Hepatic stellate cell (primary cell): ENCODE measurements at places on chromosomes 4 and X.
A peak's percentile ranks its signal among the peaks of the same experiment; 100 is the strongest.

DNA sequence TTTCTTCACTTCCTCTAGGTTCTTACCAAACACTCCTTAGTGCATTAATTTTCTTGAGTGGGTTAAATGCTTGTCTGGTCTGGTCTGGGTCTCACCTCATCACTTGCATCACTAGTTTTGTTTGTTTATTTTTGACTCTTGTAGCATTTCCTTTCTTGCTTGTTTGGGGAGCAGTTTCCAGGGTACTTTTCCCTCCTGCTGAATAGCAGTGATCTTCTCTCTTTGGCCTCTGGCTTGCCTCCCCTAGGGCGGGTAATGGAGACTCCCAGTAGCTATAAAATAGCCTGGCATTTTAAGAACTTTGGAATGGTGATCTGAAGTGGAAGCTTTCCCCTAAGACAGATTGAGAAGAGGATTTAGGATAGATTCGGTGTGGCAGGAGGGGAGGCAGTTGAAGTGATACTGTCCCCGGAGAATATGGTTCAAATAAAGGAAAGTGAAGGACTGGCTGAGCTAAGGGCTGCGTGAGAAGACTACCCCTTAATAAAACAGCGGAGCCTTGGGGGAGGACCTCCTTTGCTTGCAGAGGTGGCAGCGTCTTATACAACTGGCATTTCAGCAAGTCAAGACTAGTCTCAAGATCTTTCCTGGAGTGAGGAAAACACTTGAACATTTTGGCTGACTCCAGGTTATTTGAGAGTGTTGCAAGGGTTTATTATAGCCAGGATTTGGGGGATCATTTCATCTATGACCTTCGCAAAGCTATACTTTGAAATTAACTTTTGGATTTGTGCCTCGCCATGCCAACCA lies 190.6 kb downstream of the FRAS1 start:
- no peak for DNase-seq

GRCh38 chrX:7083468-7084396 lies 63.8 kb upstream of the STS start:
- peak; percentile 78 for DNase-seq

- no peak for DNase-seq
Measured at GRCh38 chr4:6917461-6918271, 8.0 kb downstream of the TBC1D14 start.

DNA sequence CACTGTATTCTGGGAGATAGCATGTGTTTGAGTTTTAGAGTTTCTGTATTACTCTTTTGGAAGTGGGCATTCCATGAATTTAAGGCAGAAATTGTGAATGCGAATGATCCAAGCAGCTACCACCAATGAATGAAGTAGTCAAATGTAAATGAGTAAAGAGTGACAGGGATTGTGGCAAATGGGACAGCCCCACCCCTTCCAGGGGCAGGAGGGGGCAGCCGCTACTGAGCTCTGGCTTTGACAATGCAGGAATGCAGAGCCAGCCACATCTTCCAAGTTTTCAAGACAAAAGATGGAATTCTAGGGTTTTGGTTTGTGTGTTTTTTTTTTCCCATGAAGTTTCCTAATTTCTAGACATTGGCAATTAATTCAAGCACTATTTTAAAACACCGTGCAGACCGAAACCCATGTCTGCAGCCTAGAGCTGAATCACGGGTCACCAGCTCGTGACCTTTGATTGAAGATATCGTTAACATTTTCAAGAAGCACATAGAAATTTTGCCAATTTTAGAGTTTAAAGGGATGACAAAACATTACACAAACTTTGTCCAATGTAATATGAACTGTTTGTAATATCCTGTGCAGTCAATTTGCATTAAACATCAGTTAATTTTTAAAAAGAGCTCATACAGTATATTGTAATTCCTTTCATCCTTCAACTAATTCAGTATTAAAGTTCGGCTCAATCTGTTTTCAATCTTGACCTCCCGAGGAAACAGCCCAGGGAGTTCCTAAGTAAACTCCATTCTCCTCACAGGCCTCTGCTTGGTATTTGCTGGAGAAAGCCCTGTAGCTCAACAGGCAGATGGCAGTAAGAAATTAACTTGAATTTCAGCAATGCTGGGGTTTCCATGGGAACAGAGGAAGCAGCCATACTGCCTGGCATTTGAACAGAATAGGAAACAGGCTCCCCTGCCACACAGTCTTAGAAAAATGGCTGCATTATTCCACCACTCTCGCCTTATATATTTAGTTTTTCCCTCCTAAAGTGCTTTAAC lies 83.4 kb downstream of the UCHL1 start:
- DNase-seq, result no peak

- no peak for DNase-seq
Measured at GRCh38 chr4:26034849-26035248, 120.8 kb downstream of the SMIM20 start.

- DNase-seq, result no peak
Measured at GRCh38 chr4:26307037-26307800, 13.6 kb upstream of the RBPJ start.

- DNase-seq, result no peak
Measured at GRCh38 chr4:786074-786741, 39.7 kb downstream of the CPLX1 start.

DNA sequence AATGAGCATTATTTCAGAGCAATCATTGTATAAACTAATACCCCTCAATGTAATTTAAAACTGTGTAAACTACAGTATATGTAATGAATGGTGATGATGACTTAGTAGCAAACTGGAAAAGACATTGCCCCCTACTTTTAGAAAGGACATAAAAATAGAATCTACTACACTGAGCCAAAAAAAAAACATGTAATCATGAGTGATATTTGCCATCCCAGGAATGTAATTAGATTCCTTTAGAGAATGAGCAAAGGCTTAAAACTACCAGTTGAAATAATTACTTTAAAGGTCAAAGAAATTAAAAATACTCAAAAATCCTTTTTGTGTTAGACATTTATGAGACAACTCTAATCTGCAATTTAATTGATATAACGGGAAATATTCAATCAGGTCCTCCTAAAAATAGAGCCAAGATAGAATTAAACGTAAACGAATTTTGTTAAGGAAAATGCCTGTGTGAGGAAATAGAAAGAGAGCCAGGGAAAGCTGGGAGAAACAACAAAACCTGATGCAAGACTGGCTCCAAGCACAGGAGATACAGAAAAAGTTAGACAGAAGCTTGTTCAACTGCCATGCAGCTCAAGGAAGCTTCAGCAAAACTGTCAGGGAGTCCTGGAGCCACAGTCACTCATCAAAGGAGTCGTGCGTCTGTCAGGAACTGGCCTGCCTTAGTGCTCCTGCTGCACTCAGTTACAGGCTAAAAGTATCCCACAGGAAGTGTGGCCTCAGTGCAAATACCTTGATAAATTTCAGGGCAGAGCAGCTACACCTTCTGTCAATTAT lies 655.7 kb upstream of the INTU start:
- DNase-seq, result no peak
